Cortex of kidney (tissue), 1 donor: ENCODE measurements at places on chromosomes 3 and 15.

DNA sequence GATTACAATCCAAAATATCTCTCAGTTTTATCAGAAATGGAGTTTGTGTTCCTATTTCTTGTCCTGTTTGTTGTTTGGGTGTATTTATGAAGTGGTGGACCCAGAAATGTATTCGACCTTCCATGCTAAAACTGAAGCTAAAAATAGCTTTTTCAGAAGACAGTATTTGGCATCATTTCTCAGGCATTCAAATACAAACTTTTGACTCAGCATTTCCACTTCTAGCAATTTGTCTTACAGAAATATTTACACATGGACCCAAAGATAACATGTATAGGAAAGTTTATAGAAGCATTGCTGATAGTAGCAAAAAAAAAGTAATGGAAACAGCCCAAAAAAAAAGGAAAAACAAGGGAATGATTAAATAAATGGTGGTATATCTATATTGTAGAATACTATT is 156.3 kb downstream of the HCN4 start:
- DNase-seq: no peak

DNA sequence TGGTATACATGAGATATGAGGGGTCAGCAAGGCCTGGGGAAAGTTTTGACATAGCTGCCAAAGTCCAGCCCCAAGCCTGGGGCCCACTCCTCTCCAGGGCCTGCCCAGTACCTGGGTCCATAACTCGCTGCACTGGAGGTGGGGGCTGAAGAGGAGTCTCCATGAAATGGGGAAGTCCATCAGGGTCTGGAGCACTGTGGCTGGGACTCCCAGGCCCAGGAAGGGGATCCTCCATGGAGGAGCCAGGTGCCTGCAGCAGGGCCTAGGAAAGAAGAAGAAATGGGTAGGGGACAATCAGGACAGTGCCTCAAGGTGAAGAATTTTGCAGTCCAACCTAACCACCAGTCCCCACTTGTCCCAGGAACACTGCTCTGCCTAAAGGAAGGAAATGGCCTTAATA is 8.2 kb downstream of the GORASP1 start:
- no peak for DNase-seq

DNA sequence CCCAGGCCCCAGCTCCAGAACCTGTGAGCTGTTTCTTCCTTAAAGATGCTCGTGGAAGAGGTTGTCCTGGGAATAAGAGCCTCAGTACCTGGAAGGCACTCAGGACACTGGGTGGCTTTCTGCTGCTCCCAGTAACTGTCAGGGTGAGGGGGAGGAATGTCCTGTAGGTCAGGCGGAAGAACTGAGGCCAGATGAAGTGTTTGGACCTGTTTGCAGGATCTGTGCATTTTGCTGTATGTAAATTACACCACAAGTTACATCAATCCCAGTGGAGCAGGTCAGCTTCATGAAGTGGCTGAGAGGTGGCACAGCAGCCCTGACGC is 27.1 kb downstream of the HDAC11 start:
- DNase-seq: no peak

- DNase-seq: no peak
Measured at GRCh38 chr3:71245971-71246880, 337.3 kb downstream of the FOXP1 start.

DNA sequence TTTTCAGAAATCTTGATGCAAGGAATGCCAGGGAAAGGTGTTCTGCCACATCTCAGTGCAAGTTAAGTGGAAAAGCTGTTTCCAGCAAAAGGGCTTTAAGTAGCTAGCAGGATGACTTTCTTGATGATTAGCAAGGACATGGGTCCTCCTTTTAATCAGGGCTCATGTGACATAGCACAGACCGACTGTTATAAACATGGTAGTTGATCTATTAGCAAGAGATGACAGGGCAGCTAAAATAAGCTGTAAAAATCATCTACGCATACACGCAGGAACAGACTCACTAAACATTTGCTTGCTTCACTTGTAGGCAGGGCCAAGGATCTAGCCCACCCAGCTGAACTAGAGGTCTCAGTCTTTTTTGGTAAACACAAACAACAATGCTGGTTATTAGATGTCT is 69.0 kb downstream of the GOLIM4 start:
- DNase-seq: no peak
